ENCODE measurements at places on chromosomes 12 and 14. TPM values are rescaled to one million over a fixed set of nuclear protein-coding genes. Genes with fewer than 3 reads are reported as not detected.

DNA sequence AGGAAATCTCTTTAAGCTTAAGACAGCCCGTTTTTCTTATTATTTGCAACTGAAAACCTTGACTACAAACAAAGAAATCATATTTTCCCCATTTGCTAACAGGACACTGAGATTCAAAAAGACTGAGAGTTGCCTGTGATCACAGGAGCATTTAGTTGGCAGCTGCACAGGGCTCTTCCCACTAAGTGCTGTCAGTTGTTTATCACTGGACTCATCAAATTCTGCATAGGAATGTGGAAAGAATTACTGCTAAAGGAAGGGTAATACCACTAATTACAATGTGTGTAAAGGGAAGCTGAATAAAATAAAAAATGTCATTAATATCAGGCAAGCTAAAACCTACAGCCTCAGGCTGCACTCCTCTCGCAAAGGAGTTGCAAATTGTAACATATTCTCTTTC is 226.4 kb downstream of the NELL2 start:
- no peak for DNase-seq

DNA sequence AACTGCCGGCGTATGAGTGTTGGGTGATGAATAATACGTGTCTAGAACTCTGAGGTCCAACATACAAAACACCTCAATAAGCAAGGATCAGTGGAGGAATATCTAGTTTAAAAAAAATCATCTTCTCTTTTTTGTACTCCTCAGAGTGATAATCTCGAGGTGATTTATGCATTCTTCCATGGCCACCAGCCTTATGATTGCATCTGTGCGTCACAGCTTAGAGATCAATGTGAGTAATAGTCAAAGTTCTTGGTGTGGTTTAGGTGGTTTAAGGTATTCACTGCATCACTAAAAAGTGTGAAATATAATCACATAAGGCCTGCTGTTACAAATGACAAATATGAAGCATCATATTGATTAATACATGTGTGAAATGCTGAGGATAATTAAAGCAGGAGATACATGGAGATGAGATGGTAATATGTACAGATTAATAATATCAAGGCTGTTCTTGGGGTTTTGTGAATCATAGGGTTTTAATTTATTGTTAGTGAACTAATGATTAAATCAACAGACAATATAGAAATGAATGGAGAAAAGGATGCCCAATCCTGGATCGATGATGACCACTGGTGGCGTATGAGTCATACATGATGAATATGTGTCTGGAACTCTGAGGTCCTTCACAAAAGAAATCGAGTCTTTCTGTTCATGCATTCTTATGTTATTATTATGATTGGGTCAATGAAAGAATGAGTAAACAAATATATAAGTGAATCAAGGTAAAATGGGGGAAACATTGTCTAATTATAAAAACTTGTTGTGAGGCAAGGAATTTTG is 68.8 kb upstream of the RTL1 start:
- no peak for DNase-seq

DNA sequence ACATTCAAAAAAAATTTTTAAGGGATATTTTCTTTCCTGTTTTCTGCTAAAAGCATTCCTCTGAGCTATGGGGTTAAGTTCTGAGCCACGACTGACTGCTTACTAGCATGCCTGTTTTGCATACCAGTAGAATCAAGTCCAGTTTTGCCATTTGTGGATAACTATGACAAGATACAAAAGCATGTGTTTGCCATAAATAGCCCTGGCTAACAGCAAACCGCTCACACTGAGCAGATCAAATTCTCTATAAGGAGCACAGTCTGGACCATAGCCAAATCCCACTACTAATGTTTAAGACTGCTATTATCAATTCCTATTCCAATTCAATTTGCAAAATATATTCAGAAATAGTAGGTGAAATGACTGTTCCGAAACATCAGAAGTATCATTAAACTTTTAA is 3.2 kb downstream of the CFL2 start:
- DNase-seq = no peak

DNA sequence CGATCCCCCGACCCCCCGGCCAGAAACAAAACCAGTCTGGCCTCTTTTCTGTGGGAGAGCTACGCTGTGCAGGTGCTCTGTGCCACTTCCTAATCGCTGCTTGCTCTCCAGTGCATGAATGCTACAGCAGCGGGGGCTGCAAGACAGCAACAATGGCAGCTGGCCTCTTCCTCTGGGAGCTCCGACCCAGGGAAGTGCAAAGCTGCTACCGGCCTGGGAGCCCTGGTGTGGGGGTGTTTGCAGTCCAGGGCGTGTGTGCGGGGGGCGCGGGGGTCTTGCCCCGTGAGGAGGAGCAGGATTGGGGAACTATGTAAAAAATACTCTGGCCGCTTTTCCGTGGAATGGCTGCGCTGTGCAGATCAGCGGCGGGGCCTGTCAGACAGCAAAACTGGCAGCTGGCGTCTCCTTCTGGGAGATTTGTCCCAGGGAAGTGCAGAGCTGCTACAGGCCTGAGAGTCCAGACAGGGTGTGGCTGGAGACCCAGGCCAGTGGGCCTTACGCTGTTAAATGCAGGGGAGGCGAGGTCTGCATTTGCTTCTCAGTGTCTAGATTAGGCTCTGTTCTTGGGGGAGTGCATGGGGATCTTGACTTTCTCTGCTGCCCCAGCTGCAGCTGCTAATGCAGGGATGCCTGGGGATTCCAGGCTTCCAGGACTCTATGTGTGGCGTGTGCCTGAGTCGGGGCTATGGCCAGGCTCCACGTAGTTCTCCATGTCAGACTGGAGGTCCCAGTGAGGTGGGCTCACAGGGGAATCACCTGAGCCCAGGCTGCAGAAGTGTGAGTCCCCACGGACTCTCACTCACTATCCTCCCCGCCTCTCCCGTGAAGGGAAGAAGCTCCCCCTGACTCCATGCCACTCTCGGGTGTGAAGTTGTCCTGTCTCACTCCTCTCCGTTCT is 344.5 kb downstream of the AEBP2 start:
- DNase-seq = no peak

GRCh38 chr14:93967637-93968250 is 8.6 kb downstream of the ASB2 start:
- DNase-seq = no peak

DNA sequence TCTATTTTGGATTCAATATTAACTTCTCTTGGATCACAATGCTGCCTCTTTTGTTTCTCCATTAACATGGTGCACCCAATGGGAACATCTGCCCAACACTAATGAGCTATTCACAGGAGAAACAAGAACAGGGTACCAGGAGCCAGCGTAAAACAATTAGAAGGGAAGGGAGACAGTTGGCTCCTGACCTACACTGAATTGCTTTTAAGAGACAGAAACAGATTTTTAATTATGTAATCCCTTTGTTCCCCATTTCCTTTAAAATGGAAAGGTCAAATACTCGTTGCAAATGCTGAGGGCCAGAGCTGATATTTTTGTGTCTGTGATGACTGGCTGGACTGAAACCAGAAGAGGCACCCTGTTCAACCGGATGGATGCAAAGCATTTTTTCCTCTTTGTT is 108.3 kb downstream of the SEC23A start:
- no peak for DNase-seq

DNA sequence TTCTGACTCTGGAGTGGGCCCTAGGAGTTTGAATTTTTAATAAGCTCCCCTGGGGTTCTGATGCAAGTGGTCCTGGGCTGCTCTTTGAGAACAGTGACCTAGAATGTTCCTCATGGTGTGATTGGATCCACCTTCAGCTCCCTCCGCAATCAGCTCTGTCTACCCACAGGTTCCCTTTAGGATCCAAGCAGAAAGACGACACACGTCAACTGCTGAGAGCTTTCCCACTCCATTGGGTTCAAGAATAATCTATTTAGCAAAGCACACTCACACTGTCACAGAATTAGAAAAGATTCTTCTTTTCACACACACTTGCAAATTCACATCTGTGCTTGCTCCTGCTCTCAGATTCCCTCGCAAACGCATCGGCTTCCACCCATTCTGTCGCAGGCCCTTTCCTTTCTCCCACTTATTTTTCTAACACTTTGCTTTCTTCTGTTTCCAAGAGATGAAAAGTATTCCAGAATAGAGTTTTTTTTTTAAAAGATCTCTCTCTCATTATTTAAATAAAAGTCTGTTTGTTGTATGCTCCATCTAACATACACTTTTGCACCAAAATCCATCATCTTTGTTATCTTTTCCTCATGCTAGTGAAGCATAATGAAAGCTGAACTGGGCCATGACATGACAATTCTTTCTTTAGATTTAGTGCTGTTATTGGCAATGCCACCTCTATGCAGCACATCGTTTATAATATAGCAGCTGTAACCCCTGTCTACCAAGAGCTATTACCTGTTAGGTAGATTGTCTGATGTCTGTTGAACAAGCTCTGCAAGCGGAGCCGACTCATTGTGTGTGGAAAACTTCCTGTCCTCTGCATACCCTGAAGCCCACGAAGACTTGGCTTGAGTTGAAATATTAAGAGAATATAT is 73.1 kb downstream of the CACNA1C start:
- DNase-seq = no peak

DNA sequence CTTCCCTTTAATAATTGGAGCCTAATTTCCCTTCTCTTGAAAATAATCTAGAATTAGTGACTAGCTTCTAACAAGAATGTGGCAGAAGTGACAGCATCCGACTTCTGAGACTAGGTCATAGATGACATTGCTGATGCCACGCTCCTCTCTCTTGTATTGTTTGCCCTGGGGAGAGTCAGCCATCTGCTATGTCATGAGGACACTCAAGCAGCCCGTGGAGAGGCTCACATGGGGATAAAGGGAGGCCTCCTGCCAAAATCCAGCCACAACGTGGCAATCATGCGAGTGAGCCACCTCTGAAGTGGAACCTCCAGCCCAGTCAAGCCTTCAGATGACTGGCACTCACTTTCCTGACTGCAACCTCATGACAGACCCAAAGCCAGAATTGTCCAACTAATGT is 54.2 kb upstream of the LRRK2 start:
- no peak for DNase-seq

DNA sequence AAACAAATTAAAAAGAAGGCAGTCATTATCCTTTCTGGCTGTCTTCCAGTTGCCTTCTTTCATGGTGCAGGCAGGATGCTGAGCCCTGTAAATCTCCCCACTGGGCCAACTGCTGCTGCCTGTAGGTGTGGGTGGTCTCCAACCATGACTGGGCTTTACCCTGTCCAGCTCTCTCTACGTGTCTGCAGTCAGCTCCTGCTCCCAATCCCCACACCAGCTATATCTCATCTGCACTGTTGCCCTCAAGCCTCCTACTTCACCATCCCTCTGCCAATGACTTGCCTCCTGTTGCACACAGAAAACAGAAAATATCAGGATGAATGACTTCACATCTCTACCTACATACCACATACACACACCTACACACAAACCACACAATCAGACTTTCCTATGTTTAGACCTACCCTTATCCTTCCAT is 39.7 kb upstream of the PSMA6 start:
- DNase-seq = no peak

- DNase-seq = no peak
Observed at GRCh38 chr14:70186900-70187451, 1.8 kb downstream of the SLC8A3 start.

DNA sequence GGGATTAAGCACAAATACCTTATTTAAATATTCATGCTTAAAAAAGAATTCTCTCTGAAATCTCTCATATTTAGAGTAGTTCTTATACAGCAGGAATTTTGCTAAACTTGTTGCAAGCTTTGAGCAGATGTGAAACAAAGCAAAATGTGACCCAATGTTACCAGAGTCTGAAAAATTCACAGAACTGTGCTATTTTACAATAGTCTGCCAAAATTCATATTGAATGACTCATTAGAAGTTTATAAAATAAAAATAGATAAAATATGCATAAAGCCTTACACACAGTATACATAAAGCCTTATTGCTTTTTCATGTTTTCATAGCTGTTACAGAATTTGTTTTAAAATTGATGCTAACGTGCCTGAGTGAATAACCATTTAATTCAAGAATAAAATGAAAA is 17.8 kb upstream of the RHOJ start:
- no peak for DNase-seq

GRCh38 chr12:111390910-111391309 is 14.8 kb upstream of the SH2B3 start:
- no peak for DNase-seq

- DNase-seq = peak; percentile 62
Observed at GRCh38 chr12:124940393-124941169, 26.1 kb upstream of the UBC start.

DNA sequence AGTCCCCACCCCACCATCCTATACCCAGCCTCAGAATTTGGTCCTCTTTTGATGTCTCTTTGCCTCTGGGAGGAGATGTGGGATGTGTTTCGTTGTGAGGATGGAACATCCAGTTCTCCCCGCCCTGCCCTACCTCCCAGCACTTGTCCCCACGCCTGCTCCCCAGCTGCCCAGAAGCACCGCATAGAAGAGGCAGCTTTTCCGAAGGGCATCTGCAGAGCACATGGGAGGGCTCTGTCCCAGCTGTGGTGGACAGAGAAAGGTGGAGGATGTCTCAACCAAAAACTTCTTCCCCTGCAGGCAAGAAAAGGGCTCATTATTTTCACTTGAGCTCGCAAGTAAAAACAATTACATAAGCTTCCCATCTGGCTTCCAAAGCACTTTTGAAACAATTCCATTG is 302.6 kb downstream of the PCNX1 start:
- no peak for DNase-seq

GRCh38 chr12:126974779-126975178 is 1292.2 kb upstream of the TMEM132C start:
- DNase-seq = no peak

GRCh38 chr12:26938701-26939062 is 412 bp downstream of the FGFR1OP2 start:
- no peak for DNase-seq

- no peak for DNase-seq
Observed at GRCh38 chr12:109447482-109447881, 29.6 kb downstream of the KCTD10 start.

DNA sequence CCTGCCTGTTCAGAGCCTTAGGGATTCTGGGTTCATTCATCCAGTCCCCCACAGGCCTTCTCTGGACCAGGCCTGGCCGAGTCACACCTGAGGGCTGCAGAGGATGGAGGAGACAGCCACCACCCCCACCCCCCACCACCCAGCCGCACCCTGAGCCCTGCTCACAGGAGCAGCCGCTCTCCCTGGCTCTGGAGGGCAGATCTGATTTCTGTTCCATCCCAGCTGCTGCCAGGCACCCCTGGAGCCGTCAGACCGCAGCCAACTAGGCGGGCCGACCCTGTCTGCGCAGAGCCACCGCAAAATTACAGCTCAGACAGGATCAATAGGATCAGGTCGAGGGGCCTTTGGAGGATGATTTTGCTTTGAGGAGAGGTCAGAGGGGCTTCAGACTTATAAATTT is 154.6 kb upstream of the MYL2 start:
- DNase-seq = no peak

The GYS2 gene
- total RNA-seq = not detected

The PTPN6 gene
- 371 TPM for total RNA-seq

The ADAM21 gene
- 0.12 TPM for total RNA-seq

The SYNDIG1L gene
- not detected for total RNA-seq
